ENCODE measurements at places on chromosomes 11 and 22. TPM values are rescaled to one million over a fixed set of nuclear protein-coding genes. Genes with fewer than 3 reads are reported as not detected.

DNA sequence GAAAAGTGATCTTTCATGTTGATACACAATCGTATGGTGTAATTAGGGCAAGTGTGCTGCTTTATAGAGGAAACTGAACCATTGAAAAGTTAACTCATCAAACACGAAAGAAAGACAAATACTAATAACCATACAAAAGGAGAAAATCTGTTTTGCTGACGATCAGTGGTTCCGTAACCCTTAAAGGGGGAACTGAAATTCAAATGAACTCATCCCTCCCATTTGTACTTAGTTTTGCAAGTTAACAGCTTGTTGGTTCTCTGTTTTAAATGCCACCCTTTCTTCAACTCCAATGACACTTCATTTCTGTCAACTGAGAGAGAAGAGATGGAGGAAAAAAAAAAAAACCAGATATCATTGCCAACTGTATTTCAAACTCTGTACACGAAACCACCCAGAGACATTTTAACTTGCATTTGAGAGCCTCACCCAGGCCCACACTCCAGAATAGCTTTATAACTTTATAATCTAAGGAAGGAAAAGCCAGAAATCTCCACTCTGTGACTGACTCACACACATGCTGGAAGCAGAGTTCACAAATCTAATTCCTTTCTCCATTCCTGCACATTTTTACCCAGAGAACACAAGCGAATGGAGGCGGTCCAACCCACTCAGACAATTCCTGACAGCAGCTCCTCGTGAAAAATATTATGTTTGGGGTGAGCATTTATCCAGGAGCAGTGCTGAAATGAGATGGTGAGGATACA lies 17.4 kb upstream of the CSNK2A3 start:
- DNase-seq, result no peak

GRCh38 chr11:128405714-128406662 lies 181.4 kb downstream of the ETS1 start:
- DNase-seq, result no peak

Gene PATE1
- total RNA-seq, result not detected

Gene HIC2
- total RNA-seq, result 1.9 TPM

- no peak for DNase-seq
These were observed 1232.8 kb downstream of the TBC1D22A start for GRCh38 chr22:47995264-47995627.

DNA sequence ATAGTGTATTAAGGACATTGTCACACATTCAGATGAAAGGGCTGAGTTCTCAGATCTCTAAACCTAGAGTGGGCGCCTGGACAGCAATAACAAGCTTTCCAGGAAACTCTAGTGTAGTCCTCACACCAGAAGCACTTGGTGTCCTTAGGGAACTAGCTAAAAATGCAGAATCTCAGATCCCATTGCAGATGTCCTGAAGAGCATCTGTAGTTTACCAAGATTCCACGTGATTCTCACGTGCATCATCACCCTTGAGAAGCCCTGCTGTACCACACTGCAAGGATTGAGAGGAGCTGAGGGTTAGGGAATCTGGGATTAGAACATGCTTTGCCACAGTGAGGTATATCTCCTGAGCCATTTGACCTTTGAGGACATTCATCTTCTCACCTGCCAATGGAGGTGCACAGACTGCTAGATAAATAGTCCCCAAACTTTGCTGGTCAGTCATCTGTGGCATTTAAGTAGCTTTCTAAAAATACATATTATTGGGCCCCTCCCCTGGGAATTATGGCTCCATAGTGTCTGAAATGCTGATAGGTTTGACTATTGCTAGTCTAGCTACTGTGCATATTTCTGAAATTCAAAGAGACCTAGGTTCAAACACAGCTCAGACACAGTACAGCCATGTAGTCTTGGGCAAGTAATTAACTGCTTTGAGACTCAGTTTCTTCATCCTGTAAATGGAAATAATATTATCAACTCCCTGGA lies 1068.9 kb downstream of the OPCML start:
- DNase-seq, result no peak

DNA sequence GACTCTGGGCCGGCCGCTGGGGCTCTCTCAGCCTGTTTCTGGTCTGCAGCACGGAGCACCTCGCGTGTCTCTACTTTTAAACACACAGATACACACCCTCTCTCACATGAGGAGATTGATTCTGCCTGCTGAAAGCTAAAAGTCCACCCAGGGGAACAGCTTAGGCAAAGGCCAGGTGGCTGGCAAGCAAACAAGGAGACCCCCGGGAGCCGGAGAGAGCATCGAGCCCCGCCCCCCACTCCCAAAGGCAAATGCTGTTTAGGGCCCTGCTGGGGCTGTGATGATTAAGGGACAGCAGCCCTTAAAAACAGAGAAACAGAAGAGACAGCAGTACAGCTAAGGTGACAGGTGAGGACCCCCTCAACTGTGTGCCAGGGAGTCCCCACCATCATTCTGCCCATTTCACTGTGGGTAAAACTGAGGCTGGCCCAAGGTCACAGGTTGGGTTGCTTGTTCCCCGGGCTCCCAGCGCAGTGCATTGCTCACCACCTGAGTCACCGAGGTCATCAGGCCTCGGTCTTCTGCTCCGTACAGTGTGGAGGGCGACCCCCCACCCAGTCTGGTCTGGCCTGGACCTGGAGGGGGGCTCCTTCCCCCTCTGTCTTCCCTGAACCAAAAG lies 6.8 kb downstream of the CABP7 start:
- DNase-seq, result no peak

- no peak for DNase-seq
These were observed 14.5 kb downstream of the ATG16L2 start for GRCh38 chr11:72828692-72829101.

Gene CFAP300
- total RNA-seq, result 0.38 TPM

GRCh38 chr11:100296051-100296679 lies 390.9 kb upstream of the ARHGAP42 start:
- DNase-seq, result no peak

- no peak for DNase-seq
These were observed 2.1 kb downstream of the RNH1 start for GRCh38 chr11:504994-505344.

DNA sequence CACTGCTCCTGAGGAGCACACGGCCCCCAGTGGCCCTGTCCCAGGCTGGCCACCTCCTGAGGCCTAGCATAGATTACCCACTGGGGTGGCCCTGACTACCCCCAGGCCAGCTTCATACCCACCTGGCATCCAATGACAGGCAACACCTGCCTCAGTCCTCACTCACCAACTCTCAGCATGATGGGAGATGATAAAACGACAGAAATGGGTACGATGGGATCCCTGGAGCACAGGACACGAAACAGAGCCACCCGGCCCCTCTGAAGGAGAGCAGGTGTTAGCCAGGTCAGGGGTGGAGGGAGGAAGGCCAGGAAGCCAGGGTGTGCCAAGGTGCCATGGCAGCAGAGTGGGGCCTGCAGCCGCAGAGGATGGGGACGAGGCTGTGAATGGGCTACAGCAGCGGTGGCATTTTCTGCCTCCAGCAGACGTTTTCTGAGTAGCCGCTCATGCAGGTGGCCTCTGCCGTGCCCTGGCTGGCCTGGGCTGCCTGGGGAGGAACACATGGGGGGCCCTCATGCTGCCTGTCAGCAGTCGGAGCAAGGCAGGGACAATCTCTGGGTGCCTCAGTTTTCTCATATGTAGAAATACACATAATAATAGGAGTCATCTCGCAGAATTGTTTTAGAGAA lies 50.2 kb upstream of the FGF3 start:
- peak; percentile 57 for DNase-seq

DNA sequence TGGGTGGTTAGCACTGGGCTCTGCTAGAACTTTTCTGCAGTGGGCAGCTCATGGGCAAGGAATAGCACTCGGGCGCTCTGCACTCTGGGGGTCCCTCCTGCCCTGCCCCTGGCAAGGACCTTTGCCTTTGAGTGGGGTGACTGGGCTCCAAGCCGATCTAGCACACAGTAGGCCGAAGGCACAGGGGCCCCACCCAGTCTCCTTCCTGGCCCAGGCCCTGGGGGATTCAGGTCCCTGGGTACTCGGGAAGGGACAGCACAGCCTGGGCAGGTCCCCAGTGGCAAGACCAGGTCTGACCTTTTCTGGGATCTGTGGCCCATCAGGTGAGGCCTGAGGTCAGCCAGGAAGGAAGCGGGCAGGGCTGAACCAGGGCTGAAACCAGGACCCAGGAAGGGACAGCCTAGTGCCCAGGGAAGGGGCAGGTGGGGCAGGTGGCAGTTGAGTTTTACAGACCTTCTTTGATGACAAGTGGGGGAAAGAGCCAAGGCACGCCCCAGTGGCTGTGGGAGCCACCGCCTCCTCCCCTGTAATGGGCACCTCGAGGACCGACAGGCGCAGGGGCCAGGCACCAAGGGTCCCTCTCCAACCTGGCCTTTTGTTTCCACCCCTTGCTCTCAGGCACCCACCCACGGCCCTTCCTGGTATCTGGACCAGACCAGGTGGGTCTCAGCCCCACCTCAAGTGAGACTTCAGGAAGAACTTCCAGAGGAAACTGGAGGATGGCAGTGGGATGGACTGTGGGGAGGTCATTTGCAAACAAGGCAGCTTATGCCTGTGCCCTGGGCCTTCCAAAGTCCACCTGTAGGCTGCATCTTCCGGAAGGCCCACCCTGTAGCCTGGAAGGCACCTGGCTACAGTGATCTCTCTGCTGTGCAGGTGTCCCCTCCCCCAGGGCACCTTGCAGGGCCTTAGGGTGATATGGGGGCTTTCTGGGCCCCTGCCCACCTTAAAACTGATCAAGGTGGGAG lies 883 bp upstream of the AIFM3 start:
- no peak for DNase-seq

Gene KIF18A
- 0.27 TPM for total RNA-seq

GRCh38 chr11:41483956-41484355 lies 24.5 kb upstream of the LRRC4C start:
- no peak for DNase-seq

Gene SCT
- not detected for total RNA-seq

DNA sequence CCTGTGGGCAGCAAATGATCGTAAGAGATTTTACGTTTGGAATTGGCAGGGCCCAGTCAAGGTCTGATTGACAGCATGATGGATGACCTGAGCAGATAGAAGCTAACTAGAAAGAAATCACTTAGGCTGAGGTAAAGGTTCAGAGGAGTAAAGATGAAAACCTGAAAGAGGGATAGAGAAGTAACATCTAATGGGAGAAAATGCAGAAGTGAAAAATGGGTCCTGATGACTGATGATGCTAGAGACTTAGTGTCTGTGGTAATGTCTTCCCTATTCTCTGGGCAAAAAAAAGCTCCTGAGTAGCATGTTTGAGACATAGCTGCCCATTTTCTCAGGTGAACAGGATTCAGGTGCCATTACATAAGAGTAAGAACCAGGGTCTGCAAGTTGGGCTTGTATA lies 628.8 kb upstream of the ANO5 start:
- no peak for DNase-seq

DNA sequence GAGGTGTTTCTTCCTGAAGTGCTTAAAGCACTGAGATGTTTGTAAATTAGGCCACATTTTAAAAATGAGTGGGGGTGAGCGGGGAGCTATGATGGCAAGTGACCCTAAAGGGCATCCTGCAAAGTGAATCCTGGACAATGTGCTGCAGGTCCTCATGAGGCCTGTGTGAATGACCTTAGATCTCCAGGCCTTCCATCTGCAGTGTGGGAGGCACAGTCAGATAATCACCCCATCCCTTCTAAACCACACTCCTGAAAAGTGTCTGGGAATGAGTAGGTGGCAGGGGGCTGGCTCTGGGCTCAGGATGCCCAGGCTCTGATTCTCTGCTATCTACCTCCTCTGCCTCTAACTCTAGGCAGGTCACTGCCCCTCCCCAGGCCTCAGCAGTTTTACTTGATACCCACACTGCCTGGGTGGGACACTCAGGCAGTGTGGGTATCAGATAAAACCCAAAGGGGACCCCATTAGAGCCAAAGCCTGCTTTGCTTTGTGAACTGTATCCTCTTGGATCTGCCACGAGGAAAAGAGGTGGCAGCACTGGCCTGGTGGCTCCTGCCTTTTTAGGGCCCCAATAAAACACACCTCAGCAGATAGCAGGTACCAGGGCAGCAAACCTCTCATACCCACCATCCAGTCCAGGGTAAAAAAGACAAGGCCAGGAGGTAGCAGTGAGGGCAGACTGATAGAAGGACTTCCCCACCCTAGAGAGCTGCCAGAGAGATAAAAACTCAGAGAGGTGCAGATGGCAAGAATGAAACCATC lies 10.5 kb downstream of the STARD10 start:
- DNase-seq, result no peak
